Endothelial cell of umbilical vein (primary cell): ENCODE measurements at places on chromosomes 7 and 10.

GRCh38 chr10:22980822-22981221 is 53.0 kb downstream of the ARMC3 start:
- DNase-seq: no peak

DNA sequence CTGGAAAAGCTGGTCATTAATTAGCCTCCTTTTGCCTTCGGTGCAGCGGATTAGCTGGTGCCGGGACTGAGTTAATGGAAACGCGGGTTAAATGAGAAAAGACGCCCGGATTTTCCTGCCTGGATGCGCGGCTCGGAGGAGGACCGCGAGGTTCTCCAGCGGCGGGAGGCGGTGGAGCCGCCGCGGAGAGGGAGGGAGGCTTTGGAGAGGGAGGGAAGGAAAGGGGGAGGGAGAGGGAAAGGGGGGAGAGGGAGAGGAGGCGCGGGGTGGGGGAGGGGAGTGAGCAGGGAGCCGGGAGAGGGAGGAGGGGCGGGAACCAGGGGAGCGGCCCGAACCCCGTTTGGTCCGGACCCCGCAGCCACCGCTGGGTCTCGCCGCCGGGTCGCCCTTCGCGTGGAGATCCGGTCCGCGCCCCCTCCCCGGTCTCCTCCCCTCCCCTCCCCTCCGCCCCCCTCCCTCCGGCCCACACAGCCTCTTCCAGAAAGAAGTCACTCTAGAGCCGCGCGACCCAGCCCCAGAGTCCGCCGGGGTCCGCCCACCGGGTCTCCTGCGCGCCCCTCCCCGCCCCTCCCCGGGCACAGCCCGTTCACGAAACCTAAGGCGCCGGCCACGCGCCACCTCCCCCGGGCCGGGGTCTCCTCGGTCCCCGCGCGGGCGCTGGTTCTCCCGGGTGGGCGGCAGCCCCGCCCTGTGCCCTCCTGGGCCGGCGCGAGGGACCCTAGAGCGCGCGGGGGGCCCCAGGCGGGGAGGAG is 347.5 kb downstream of the DNAJB6 start:
- DNase-seq: no peak

- DNase-seq: peak; percentile 89
These were observed 357.1 kb downstream of the PCLO start for GRCh38 chr7:82805527-82805960.

GRCh38 chr10:87850742-87851205 is 12.6 kb downstream of the KLLN start:
- DNase-seq: peak; percentile 54

DNA sequence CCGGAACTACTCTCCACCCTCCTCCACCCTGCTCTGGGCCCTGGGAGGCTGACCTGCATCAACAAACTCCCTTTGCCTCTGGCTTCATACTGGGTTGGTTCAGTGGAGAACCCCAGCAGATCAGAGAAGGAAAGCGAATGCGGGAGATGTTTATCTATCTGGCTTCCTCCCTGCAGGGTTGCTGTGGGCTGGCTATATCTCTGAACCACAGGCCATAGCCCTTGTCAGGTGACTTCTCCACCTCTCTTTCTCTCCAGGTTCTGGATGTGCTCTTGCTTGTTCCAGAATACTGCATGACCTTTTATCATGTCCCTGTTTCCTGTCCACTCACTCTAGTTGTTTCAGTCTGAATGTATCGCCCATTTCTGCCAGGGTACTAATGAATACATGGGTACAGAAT is 51.7 kb upstream of the IFRD1 start:
- DNase-seq: no peak

GRCh38 chr7:22771872-22772228 is 44.9 kb downstream of the IL6 start:
- no peak for DNase-seq

DNA sequence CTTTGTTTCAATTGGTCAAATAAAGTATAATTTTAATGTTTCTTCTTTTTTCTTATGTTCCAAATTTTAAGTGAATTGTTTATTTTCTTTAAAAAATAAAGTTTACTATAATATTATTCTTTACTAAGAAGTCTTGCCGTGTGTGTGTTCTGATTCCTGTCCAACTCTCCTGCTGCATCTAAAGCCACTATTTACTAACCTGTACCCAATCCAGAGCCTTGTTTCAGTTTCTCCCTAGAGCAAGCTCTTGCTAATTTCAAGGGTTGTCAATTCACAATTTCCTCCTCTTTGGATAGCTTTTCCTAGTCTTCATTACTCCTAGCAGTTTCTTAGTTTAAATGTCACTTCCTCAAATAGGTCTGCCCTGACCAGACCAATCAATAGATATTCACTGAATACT is 314.9 kb upstream of the SEMA3A start:
- DNase-seq: no peak
